HepG2 (cell line): ENCODE measurements at places on chromosomes 2 and 18. TPM values are rescaled to one million over a fixed set of nuclear protein-coding genes. Genes with fewer than 3 reads are reported as not detected.
A peak's percentile ranks its signal among the peaks of the same experiment; 100 is the strongest.

DNA sequence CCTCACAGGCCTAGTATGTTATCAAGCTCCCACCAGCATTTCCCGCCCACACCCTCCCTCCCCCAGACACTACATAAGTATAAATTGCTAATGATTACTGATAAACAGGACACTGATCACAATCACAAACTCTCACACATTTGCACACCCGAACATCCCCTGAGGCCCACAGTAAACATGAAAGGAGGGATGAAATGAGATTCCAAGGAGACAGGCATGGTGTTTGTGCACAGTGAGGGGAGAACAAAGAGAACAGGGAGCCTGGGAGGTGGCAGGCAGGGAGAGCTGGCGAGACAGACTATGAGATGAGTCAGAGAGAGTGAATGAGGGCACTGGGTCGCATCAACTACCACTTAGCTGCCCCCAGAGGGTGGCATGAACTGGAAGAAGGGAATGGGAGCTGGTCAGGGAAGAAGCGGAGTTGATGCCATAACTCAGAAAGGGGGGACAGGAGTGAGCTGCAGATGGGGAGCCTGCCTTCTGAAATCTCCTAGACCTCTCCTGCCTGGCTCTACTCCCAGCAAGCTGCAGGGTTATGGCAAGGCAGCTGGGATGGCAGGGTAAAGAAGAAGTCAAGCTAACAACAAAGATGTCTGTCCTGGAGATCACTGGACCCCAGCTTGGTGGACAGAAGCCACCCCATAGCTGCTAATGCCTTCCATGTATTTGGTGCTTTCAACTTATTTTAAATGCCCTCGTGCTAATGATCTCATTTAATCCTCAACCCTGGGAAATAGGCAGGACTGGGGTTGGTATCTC, 5.1 kb downstream of the KIF3C start:
- no peak for DNase-seq

- DNase-seq: no peak
These were observed 215.3 kb downstream of the TTC32 start for GRCh38 chr2:19686439-19686838.

- no peak for DNase-seq
These were observed 80.0 kb downstream of the KLHL29 start for GRCh38 chr2:23464905-23465537.

- DNase-seq: peak; percentile 44
These were observed 120.5 kb downstream of the ZFP36L2 start for GRCh38 chr2:43105586-43106558.

DNA sequence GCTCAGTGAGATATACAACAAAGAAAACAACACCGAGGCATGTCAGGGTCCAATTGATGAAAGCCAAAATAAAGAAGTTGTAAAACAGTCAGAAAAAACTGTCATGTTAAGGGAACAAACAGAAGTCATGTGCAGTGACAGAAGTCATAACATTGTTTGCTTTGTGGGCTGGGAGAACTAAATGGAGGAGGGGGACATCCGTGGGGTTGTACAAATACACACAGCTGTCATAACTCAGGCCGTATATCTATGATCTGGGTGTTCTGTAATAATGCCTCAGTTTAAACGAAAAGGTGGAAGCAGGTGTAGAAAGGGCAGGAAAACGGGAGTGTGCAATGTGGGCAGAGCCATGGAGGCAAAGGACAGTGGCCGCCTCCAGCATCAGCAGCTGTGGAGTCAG, 27.3 kb downstream of the TIMM21 start:
- no peak for DNase-seq

DNA sequence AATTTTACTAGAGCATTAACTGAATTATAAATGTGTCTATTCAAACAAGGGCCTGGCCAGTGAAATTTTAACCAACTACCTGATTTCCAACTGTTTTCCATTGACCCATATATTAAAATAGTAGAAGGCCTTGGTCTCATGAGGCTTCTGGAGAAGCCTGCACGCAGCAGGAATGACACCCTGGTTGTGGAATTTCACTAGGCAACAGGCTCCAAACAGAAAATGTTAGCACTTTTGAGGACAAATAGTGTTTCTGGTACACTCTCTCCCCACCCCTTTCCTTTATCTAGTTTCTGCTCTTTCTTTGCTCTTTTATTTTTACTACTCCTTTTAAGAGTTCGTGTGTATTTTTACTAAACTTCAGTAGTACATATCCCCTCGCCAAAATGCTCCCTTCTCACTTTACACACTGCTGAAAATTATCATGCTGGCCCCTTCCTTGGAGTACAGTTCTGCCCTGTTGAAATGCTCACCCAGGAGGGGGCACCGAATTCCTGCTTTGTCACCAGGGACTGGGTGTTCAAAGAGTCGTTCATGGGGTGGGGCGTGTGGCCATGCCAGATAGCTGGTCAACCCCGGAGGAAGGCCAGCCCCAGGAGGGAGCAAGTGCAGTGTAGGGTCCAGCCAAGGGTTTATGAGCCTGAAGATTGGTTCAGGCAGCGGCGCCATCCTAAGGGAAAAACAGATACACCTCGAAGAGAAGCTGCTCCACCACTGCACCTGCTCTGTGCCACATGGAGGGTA, 22.1 kb upstream of the COL6A3 start:
- DNase-seq: no peak

DNA sequence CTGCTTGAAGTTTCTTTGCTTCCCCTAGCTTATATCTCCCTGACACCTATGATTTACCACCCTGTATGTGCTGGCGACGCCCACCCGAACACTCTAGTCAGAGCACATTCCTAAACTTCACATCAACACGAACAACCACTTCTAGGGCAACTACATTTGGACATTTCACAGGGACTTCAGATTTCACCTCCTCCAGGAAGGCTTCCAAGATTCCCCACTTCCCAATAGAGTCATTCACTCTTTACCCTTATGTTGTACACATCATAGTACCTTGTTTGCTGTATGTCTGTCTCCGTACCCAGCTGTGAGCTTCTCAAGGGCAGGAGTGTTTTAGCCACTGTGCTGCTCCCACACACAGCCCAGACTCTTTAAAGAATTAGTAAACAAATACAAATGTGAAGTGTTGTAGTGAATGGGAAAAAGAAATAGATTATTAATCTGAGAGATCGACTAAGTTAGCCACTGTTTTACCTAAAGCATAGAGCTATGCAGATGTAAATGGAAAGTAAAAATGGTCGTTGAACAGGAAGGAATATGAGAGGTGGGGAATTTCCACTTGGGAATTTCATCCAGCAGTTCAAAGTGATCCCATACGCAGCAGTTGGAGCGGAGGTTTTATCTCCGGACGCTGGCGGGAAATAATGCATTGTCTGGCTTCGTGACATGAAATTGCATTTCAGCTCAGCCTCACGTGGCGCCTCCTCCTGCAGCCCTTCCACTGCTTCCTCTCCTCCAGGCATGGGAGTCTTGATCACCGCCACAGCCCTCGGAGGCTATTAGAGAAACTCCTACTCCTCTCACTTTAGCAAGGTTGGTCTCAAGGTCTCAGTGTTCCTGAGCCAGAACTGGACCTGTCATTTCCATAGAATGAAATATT, 233.4 kb upstream of the COPS8 start:
- DNase-seq: no peak

DNA sequence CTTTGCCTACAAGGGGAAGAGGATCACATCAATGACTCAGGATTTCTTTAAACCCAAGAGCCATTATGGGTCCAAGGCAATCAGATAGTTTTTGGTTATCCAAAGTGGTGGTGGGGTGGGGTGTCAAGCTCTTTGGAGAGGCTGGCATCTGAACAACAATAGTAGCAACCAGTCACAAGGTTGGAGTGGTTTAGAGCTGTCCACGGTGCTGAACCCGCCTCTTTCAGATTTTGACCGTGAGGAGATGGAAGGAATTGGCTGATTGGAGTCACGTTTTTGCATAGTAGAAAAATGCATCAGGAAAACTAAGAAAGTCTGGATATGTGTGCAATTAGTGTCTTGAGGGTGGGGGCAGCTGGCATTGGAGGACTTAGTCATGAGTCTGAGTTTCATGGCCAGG, 159.9 kb downstream of the LOXHD1 start:
- peak; percentile 10 for DNase-seq

DNA sequence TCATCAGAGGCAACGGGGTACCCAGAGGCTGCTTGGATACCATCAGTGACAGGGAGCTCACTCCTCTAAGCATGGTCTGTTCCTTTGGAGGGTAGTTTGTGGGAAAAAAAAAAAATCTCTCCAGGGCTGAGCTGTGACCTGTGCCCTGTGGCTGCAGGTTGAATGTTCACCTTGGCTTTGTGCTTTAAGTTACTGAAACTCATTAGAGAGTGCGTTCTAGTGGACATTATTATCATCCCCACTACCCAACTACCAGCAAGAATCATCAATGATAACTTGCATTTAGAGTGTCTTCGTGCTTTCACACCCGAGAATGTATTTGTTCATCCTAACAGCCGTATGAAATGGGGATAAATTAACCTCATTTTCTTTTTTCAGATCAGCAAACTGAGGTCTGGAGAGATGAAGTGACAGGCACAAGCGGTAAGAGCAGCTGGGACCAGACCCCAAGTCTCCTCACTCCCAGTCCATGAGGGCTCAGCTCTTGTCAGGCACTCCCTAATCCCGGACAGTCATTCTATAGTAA, 157.5 kb upstream of the MYCN start:
- DNase-seq: no peak

DNA sequence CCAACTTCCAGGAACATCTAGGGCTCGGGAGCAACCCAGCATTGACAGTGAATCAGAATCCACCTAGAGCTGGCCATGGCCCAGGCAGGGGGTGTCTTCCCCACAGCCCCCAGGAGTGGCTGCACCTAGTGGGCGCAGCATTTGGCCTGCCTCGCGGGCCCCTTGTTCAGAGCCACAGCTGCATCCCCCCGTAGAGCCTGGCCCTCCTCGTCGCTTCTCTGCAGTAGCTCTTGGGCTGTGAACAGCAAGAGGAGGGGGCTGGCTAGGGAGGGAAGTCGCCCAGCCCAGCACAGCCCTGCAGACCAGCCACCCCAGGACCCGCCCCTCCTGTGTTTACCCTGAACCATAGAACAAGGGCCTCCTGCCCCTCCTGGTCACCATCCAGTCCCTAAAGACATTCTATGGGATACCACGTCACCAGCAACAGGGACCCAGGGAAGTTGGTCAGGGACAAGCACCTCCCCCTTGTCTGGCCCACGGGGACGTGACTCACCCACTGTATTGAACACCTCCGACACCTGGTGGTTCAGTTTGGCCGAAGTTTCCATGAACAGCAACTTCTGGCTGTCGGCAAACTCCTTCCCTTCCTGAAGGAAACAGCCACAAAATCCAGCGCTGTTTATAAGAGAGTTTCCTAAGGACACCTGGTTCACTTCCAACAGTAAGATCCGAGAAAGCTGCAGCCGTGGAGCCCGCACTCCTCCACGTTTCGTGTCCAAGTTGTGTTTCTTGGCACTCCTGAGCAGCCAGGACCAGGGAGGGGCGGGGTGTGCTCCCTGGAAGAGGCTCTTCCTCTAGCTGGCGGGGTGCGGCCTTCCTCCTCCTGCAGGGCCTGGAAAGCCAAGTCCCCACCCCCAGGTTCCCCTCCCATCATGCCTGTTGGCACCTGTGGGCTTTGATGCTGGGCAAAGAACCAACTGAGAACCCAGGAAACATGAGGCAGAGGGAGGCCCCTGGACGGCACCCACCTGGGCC, 8.8 kb downstream of the PRLH start:
- DNase-seq: no peak

GRCh38 chr18:9707381-9708056, 582 bp upstream of the RAB31 start:
- no peak for DNase-seq

DNA sequence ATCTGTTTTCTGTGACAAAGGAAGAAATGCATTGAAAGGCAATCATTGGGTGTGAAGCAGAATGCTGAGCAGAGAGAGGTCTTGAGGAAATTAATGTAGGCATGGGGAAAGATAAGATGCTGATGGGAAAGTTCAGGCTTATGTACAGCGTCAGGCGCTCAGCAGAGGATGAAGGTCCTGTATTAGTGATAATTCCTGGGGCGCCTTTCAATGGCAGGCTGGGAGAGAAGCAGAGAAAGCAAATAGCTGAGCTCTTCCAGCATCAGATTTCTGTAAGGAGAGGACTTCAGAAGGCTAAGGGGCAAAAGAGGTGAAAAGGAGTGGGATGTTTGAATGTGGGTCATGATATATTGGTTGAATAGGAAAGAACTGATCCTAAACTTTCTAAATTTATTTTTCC, 129.8 kb downstream of the HNMT start:
- no peak for DNase-seq

- DNase-seq: no peak
These were observed 58.4 kb upstream of the ITGB6 start for GRCh38 chr2:160258492-160258805.

DNA sequence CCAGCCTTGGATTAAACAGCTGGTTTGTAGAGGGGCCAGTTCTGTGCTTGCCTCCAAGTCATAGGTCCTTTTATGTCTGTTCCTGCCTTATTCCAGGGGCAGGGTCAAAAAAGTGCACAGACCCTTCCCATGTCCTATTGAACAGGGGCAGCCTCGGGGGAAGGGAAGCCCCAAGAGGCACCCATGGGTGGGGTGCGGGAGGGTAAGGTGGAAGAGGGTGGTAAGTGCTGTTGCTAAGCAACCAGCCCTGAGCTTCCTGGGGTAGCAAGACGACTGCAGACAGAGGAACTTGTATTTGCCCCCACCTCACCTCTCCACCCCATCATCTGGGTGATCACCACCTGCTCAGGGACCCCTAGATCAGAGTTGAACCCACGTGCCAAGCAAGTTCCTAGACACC, 7.7 kb downstream of the DNMT3A start:
- DNase-seq: no peak

The LCT gene
- not detected in 2 replicates for total RNA-seq

The ASTL gene
- not detected in 2 replicates for total RNA-seq

The SPC25 gene
- total RNA-seq: 26.5 and 45.9 TPM in 2 replicates

The MAPRE3 gene
- 0.20 and 0.31 TPM in 2 replicates for total RNA-seq

The CYP27C1 gene
- total RNA-seq: not detected in 2 replicates

The NYAP2 gene
- total RNA-seq: not detected in 2 replicates

The IL36B gene
- not detected in 2 replicates for total RNA-seq

The FAM110C gene
- total RNA-seq: 0.34 and 1.2 TPM in 2 replicates
